Fibroblast of skin of back (primary cell): ENCODE measurements at places on chromosomes 5 and 9.

DNA sequence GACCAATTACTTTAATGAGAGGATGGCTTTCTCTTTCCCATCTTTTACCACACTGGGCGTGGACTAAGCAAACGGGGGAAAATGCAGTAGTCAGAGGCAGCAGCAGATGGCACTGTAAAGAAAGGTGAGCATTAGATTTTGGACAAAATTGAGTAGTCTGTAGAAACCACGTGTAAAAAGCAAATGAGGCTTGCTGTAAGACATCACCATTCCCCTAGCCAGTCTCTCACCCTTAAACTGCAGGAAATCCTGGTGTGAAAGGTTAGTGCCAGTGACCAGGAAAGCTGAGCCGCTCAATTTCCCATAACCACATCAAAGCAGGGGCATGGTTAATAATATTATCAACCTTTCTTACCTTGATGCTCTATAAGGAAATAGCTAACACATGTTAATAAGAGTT, 31.8 kb downstream of the SPATA31C2 start:
- DNase-seq = no peak

- DNase-seq = no peak
Observed at GRCh38 chr5:143755966-143756365, 56.0 kb upstream of the HMHB1 start.

DNA sequence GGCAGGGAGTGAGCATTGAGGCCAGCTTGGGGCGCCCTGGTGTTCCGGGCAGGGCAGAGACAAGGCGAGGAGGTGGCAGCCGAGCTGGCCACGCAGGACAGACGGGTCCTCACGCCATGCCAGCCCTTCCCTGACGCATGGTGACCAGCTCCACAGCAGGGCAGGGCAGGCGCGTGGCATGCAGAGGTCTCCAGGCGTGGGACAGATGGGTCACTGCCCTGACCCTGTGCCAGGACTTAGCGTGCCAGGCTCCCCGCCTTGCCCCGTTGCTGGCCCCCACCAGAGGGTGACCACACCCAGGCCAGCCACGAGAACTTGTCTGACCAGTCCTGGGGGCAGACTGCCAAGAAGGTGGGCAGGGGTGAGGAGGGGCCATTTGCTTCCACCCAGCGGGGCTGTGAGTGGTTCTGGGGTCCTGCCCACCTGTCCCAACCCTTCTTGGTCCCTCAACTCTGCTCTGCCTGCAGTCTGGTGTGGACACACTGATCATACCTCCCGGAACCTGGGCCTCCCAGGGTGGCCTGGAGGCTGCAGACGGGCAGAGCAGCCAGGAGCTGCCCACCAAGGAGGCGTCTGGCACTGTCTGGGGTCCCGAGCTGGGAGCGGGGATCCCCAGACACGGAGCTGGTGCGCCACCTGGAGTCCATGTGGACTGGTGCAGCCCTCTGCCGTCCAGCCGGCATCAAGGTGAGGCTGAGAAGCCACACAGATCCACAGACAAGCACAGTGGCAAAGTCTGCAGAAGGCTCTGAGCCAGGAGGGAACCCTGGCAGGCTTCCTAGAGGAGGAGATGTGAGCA, at the start of gene RNF224:
TSS of gene RNF224 (plus strand) at position 449 of the 799 bp plus-strand sequence. CDS start 834 bp downstream, outside the sequence.
- peak; percentile 60 for DNase-seq

- no peak for DNase-seq
Observed at GRCh38 chr5:135648116-135648515, 69.3 kb upstream of the CXCL14 start.

- DNase-seq = no peak
Observed at GRCh38 chr9:104774831-104775573, 11.1 kb downstream of the NIPSNAP3B start.

- DNase-seq = peak; percentile 30
Observed at GRCh38 chr9:112380825-112381221, 915 bp downstream of the HSDL2 start.

GRCh38 chr5:95148453-95148852, 136.4 kb downstream of the MCTP1 start:
- DNase-seq = no peak

- no peak for DNase-seq
Observed at GRCh38 chr9:36949466-36949865, 84.6 kb downstream of the PAX5 start.

GRCh38 chr5:88889189-88890069, 6.4 kb upstream of the MEF2C start:
- no peak for DNase-seq

DNA sequence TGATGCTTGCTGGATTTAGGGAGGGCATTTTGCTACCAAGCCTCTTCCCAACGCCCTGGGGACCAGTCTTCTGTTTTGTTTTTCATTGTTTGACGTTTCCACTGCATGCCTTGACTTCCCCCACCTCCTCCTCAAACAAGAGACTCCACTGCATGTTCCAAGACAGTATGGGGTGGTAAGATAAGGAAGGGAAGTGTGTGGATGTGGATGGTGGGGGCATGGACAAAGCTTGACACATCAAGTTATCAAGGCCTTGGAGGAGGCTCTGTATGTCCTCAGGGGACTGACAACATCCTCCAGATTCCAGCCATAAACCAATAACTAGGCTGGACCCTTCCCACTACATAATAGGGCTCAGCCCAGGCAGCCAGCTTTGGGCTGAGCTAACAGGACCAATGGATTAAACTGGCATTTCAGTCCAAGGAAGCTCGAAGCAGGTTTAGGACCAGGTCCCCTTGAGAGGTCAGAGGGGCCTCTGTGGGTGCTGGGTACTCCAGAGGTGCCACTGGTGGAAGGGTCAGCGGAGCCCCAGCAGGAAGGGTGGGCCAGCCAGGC, 23.0 kb downstream of the PCDHGC5 start:
- DNase-seq = no peak

GRCh38 chr5:146399481-146399880, 47.7 kb upstream of the TCERG1 start:
- no peak for DNase-seq

GRCh38 chr9:76366275-76366674, 28.0 kb downstream of the RFK start:
- DNase-seq = no peak

DNA sequence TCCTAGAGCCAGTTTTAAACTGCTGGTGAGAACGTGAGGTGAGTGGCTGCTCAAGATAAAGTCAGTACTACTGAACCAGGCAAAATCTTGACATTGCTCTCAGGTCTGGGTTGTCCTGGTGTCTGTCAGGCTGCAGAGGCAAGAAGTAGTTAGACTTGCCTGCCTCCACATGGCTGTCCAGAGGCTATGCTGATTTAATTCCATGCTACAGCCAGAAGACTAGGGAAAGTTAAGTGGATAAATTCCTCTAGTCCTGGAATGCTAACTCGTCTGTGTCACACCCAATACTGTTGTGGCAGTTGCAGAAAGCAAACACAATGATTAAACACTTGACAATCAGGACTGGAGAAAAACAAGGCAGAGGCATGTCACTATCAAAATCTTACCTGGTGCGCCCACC, 118.9 kb downstream of the ACER2 start:
- DNase-seq = no peak

DNA sequence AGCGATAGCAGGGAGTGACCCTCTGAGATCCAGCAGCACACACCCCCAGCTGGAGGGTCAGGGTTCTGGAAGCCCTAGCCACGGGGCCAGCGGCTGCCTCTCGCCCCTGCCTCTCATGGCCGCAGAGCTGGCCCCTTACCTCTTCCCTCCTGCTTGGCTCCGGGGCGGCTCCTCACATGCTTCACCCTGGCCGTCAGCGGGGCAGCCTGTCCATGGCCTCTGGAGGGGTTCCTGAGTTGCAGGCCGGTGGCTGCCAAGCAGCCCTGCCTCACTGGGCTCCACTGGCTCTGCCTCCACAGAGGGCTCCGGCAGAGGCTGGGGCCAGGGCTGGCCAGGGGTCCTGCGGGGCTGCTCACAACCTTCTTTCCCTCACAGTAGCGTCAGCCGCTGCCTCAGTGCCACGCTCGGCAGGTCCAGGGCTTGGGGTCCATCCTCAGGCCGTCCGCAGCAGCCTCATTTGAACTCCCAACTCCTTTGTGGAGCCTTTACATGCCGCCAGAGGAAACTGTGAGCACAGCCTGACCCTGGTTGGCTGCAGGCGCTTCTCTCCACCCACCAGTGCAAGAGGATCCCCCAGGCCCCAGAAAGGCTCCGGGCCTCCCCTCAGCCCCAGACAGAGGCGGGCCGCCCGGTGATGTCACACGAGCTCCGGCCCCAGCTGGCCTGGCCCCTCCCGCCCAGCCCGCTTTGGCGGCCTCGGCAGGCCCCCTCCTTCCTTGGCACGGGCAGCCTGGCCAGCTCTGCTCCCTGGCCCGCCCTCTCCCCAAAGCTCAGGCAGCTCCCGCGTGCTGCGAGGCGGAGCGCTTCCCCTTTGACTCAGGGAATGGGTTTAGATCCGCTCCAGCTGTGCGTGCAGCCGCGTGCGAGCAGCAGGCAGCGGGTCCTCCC, at the start of gene ANGPTL2:
TSS of gene ANGPTL2 (minus strand) at position 460 of the 888 bp plus-strand sequence. CDS start 13,904 bp downstream, outside the sequence.
- peak; percentile 90 for DNase-seq

DNA sequence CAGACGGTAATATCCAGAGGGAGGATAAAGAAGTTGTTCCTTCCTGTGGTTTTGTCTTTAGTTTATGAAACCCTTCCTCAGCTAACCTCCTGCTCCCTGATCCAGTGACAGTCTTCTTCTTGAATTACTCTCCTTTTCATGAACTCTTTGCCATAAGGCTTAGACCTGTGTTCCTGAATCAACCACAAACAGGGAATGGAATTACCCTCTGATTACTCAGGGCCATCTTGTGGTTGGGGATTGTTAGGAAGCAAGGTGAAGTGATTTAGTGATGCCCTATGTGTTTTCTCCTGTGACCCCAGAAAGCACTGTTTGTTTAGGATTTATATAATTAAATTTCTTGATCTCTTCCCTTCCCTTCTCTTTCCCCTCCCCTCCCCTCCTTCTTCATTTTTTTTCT, 409.1 kb downstream of the TAF11L14 start:
- DNase-seq = no peak

- DNase-seq = no peak
Observed at GRCh38 chr5:135315386-135315785, 83.6 kb downstream of the MACROH2A1 start.

- DNase-seq = no peak
Observed at GRCh38 chr9:23343226-23343625, 482.8 kb downstream of the ELAVL2 start.

DNA sequence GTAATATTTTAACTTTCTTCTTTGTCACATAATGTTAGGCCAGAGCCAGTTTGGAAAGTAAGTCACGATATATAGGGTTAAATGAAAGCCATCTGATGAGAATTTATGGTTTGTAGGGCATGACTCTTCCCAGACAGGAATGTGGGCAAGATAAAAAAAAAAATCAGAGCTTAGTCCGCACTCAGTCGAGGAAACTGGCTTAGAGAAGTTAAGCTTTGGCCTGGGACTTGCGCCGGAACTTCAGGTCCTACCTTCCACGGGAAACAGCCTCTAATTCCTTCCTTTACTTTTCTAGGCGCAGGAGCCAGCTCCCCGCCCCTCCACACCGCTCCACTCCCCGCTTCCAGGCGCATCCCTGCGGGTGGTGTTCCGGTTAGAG, 475 bp downstream of the DDX31 start:
- DNase-seq = peak; percentile 71

GRCh38 chr9:72996114-72996513, 43.3 kb upstream of the ALDH1A1 start:
- DNase-seq = peak; percentile 48

DNA sequence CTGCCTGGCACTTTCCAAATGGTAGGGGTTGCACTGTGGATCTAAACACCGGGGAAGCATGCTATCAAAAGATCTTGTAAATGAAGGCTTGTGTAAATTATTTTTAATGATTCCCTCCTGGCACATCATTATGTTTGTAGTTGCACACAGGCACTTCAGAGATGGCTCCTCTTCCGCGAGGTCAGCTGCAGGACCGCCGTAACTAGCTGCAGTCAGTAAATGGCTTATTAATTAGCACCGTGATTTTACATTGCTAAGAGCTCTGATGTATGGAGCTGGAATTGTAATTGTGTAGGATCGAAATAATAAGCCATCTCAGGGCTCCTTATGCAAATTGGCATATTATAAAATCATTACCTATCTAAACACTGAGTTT, 397.6 kb upstream of the IRX1 start:
- DNase-seq = no peak

- DNase-seq = no peak
Observed at GRCh38 chr9:16461137-16461840, 409.2 kb downstream of the BNC2 start.

DNA sequence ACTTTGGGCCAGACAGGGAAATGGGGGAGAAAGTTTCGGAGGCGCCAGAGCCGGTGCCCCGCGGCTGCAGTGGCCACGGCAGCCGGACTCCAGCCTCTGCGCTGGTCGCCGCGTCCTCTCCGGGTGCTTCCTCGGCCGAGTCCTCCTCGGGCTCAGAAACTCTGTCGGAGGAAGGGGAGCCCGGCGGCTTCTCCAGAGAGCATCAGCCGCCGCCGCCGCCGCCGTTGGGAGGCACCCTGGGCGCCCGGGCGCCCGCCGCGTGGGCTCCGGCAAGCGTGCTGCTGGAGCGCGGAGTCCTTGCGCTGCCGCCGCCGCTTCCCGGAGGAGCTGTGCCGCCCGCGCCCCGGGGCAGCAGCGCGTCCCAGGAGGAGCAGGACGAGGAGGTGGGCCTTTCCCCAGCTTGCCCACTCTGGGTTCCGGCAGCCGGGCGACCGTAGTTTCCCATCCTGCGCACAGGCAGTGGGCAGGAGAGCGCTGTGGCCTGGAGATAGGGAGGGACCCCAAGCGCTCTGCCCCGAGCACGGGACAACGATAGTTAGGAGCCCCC, 516 bp downstream of the MAST4 start:
- peak; percentile 27 for DNase-seq

DNA sequence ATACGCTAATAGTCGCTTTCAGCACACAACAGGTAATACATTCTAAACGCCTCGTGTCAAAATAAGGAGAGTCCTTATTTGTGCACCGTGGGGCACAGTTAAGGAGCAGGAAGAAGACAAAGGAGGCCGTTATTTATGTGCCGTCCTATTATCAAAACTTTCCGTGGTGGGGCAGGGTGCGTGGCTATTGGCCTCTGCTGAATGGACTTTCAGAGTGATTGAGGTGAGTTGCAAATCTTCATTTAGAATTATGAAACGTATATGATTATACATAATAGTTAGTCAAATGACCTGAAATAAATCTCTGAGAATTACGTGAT, 833 bp downstream of the C5orf24 start:
- DNase-seq = peak; percentile 24

DNA sequence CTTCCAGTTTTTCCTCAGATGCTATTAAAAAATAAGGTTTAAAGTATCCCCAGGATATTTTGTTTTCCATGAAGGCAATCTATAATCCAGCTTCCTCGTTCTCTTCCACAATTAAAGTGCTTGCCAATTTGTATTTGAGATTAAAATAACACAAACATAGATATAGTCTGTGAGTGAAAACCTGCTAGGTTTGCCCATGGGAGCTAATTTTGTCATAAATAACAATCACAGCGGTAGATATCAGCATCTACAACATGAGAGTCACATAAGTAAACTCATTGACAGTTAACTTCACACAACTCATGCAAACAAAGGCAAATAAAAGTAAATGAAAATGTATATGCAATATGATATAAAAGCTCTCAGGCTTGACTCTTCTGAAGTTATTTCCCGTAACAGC, 29.2 kb upstream of the RASGRF2 start:
- no peak for DNase-seq
